ENCODE measurements at places on chromosomes 11 and 22.
A peak's percentile ranks its signal among the peaks of the same experiment; 100 is the strongest.

- no peak for DNase-seq
These were observed 171.8 kb downstream of the SOX6 start for GRCh38 chr11:16184588-16184987.

GRCh38 chr22:46069521-46070214 lies 80.7 kb upstream of the PPARA start:
- DNase-seq: peak; percentile 93

- DNase-seq: no peak
These were observed 27.2 kb upstream of the A4GALT start for GRCh38 chr22:42747701-42748513.

GRCh38 chr11:121592708-121593107 lies 139.9 kb upstream of the SORL1-AS1 start:
- no peak for DNase-seq

DNA sequence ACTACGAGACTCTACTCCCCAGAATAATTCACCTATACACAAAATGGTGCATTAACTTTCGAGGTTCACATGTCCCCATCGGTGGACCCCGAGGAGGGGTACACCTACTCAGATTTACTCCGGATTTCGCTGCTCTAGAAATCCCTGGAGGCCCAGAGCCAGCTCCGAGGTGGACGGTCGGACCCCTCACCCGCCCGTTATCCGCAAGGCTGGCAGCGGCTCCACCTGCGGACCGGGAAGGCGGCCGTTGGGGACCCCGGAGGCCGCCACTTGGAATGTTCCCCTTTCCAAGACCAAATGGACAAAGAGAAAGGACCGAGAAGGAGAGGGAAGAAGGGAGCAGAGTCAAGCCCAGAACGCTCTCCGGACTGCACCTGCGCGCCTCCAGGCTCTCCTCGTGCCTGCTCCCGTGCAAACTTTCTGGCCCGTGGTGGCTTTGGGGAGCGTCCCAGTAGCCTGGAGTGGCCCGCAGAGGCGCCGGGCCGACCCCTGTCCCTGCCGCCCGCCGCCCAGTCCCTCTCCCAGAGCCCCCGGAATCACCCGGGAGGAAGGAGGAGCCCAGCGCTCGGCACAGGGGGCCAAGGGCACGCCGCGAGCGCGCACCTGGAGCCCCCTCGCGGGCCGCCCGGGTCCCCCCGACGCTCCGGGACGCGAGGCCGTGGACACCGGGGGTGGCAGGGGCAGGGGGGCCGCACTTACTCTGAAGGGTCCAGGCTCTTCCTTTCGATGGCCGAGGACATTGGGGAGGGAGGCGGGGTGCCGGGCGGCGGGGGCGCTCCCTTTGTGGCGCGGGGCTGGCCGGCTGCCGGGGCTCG lies 23.0 kb downstream of the LMO2 start:
- DNase-seq: no peak

- DNase-seq: no peak
These were observed 98.4 kb upstream of the OR9G4 start for GRCh38 chr11:56846631-56847576.

GRCh38 chr22:45563362-45564040 lies 60.8 kb downstream of the FBLN1 start:
- no peak for DNase-seq

- no peak for DNase-seq
These were observed at the start of gene UPK3A for GRCh38 chr22:45284705-45285262. Gene UPK3A (plus strand): TSS chr22:45284949. CDS start chr22:45285014, 65 bp downstream.

DNA sequence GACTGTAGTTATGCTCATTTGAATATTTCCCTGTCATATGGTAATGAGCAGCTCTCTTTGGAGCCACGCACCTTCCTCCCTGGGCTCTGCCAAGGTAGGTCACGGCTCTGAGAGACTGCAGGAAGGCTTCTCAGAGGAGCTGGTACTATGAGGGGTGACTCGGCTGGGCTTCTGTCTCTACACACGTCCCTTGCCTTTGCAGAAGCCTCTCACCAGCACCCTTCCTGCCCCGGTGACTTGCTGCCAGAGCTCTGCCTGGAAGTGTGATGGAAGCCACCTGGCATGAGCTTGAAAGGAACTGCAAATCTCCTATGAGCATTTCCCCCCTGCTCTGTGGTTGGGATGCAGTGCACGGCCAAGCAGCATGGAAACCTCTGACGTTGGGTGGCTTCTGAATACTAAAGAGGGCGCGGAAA lies 74.2 kb downstream of the KIRREL3 start:
- DNase-seq: no peak

- DNase-seq: no peak
These were observed 224.3 kb downstream of the OR4A5 start for GRCh38 chr11:54930930-54931329.

DNA sequence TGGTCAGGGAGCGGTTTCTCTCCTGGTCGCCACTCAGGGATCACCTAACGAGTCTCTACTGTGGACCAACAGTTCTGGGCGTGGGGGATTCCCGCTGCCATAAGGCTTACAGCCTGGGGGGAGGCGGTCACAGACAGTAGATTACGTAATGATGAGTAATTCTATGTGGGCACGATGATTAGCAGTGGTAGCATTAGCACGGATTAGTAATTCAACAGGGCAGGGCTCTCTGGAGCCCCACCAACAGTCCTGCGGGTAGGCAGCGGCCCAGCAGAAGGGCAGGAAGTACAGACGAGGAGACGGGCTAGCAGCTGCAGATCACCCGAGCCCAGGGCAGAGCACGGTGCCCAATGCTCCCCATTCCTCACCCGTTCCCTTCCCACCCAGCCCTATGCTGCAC lies 3.6 kb downstream of the SHISAL1 start:
- no peak for DNase-seq

GRCh38 chr11:114094516-114094915 lies 35.0 kb downstream of the ZBTB16 start:
- no peak for DNase-seq

- DNase-seq: no peak
These were observed 24.4 kb downstream of the TPBGL start for GRCh38 chr11:75264971-75265370.

- DNase-seq: no peak
These were observed 150.7 kb downstream of the ADAMTS15 start for GRCh38 chr11:130599073-130599654.

DNA sequence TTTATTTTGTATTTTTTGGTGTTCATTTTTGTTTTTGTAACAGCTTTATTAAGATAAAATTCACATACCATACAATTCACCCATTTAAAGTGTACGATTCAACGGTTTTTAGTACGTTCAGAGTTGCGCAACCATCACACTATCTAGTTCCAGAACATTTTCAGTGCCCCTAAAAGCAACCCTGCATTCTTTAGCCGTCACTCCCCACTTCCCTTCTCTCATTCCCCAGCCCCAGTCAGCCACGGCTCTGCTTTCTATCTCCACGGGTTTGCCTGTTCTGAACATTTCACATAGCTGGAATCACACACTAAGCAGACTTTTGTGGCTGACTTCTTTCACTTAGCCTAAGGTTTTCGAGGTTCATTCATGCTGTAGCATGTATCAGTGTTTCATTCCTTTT lies 9.6 kb upstream of the KCNQ1OT1 start:
- DNase-seq: no peak

DNA sequence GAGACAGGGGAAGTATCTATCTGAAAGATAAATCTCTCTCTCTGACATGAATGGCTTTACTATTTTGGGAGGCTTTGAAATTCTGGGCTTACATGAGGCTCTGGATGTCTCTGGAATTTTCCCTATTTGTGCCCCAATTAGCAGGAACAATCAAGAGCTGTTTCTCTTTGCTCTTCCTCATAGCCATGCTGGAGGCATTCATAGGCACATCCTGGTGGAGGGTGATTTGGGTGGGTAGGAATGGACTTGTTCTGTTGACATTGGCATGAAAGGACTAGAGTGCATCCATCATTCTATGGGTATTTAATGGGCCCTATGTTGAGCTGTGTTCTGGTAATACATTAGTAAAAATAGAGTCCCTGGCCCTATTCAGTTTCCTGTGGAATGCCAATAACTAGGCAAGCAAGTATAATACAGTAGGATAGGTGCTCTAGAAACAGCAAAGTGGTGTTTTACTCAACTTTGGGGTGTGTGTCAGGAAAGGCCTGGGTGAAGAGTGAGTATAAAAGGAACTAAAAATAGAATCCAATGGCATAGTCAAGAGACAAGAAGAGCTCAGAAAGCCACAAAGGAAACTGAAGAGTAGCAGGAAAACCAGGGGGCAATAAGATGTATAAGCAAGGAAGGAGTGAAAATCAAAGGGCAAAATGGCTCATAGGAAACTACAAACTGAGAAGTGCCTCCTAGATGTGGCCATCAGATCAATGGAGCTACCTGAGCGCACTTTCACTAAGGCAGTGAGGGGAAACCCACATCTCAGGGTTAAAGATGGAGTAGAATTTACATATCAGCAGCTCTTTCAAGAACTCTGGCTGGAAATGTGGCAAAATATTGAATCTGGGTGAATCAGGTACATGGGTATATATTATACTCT lies 45.0 kb downstream of the CWC15 start:
- no peak for DNase-seq

GRCh38 chr11:84146826-84147225 lies 860.7 kb upstream of the CCDC90B start:
- DNase-seq: no peak

DNA sequence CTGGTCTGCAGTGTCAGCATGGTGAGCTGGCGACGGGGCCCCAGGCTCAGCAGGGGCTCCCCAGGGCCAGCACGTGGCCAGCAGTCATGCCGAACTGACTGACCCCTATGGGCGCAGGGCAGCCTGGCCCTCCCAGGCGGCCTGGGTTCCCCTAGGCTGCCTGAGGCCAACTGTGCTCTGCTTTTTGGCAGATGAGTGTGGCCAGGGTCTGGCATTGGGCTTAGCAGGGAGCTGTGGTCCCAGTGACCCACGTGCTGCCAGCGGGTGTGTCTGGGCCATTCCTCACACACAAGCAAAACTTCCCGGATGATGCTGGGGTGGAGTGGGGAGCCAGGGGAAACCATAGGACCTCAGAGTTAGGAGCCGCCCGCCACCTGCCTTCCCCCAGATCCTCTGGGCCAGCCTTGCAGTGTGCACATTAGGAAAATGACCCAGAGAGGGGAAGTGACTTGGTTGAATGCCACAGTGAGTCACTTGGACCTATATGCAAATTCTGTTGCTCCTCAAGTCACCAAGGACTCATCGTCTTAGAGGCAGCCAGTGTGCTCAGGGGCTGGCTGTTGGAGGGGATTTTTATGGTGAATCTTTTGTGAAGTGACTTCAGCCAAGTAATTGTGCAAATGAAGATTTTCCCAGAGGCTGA lies 6.5 kb downstream of the ADORA2A start:
- DNase-seq: no peak

GRCh38 chr11:123202155-123203151 lies 7.4 kb upstream of the CLMP start:
- DNase-seq: no peak

DNA sequence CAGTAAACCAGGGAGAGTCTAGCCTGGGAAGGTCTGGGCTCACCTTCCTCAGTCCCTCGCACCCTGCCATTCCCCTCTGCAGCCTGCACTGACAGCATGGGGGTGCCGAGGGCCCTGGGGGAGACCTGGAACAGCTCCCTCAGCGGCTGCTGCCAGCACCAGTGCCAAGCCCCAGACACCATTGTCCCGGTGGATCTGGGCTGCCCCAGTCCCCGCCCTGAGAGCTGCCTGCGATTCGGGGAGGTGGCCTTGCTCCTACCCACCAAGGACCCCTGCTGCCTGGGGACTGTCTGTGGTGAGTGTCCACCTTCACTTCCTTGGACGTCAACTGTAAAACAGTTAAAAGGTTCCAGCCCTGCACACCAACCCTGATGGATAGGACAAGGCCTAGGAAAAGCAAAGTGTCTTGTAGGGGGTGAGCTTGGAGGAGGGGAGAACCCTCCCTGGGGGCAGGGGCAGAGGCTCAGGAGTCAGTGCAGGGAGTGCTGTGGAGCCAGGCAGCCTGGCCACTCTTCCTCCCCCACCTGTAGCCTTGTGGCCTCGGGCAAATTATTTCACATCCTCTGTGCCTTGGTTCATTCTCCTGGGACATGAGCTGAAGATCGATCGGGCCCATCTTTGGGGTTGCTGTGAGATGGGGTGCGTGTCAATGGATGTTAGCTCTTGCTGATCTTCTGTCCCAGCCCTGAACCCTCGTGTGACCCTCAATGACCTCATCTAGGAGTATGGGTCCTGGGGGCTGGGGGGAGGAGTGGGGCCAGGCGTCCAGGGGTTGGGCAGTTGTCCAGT lies 85.2 kb upstream of the MYOD1 start:
- DNase-seq: no peak

GRCh38 chr11:12246147-12246546 lies 131.2 kb upstream of the PARVA start:
- no peak for DNase-seq

DNA sequence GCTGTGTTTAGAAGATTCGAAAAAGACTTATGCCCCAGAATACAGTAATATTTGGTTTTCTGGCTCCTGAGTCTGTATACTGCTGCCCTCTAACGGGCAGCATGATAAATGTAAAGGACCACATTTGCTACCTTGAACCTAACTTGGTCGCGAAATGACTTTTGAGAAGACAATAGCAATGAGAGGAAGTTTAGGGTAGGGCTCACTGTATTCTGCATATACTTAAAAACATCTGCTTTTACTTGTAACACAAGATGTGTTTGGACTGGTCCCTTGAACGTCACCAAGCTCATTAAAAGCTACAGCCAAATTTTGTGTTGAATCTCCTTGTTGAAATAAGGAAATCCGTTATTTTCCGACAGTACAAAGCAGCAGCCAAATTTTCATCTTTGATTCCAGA lies 309.1 kb downstream of the SWAP70 start:
- DNase-seq: no peak

GRCh38 chr11:20089367-20089766 lies 70.9 kb downstream of the DBX1 start:
- DNase-seq: no peak

DNA sequence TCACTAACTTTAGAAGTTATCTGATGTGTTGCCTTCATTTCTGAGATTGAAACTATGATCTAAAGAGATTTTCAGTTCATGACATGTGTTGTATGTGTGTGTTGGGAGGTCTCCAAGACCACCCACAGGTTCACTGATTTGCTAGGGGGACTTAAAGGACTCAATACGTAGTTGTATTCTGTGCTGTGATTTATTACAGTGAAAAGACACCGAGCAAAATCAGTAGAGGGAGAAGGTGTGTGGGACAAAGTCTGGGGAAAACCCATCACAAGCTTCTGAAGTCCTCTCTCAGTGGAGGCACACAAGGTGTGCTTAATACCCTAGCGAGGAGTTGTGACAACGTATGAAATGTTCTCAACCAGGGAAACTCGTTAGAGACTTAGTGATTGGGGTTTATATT lies 35.6 kb downstream of the RNF169 start:
- DNase-seq: no peak

GRCh38 chr22:37806409-37807333 lies 1.1 kb upstream of the GCAT start:
- DNase-seq: no peak

- no peak for DNase-seq
These were observed 220.2 kb downstream of the CTTN start for GRCh38 chr11:70618431-70619101.

- no peak for DNase-seq
These were observed 41.3 kb downstream of the ABTB2 start for GRCh38 chr11:34316347-34317035.

All from NCI-H1105 (cell line).